ENCODE measurements at places on chromosomes 16 and 17.
A peak's percentile ranks its signal among the peaks of the same experiment; 100 is the strongest.

- DNase-seq: no peak
Measured at GRCh38 chr16:82784573-82784968, 157.8 kb downstream of the CDH13 start.

DNA sequence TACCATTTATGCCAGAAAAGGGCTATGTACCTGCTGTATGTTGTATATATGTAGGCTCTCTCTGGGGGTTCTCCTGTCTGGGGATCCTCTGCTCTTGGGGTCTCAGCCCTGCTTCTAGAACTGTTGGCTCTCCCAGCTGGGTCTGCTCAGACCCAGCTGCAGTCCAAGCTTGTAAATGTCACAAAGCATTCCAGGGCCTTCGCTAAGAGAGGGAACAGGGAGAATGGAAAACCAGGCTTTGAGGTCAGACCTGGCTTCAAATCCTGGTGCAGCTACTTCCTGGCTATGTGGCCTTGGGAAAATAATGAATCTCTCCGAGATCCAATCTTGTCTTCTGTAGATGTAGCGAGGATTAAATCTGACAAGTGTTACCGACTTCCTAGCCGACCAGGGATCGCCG is 44.0 kb downstream of the NLRP1 start:
- DNase-seq: no peak

- no peak for DNase-seq
Measured at GRCh38 chr17:78990349-78991016, 10.8 kb upstream of the LGALS3BP start.

GRCh38 chr17:6045621-6046357 is 24.4 kb upstream of the WSCD1 start:
- DNase-seq: no peak

- DNase-seq: peak; percentile 54
Measured at GRCh38 chr16:85570213-85570734, 42.8 kb upstream of the GSE1 start.

DNA sequence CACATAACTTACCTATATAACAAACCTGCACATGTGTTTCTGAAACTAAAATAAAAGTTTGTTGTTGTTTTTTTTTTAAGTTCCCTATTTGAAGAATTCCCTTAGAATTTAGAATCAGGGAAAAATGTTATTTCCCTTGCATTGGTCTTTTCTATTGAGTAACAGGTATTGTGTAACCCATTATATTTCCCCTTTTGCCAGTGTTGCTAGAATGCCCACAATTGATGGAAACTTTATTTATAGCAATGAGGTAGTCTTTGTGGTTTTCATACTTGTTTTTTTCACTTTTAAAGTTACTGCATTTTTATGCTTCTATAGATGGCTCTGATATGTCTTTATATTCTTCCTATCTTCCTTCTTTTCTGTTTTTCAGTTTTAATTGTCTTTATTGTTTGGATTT is 3.9 kb downstream of the NLRP1 start:
- DNase-seq: no peak

GRCh38 chr16:85768199-85768598 is 17.3 kb upstream of the C16orf74 start:
- DNase-seq: no peak

GRCh38 chr17:21119247-21119918 is 7.4 kb upstream of the DHRS7B start:
- peak; percentile 70 for DNase-seq

GRCh38 chr16:74501484-74502478 is 80.5 kb upstream of the CLEC18B start:
- DNase-seq: no peak

DNA sequence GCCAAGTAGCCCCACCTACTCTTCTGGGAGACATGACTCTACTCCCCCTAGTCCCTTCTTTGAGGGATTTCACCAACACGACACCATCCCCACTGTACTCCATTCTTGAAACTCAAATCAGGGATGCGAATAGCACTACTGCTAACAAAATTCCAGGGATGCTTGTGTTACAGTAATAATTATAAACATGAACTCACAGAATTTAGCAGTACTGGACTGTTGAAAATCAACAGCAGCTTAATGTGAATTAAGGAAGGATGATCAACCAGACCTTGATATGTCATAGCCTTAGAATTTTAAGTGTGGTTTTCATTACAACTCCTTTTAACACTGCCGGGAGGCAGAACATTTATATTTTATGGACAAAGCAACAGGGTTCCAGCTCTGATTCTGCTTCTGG is 37.9 kb downstream of the AMFR start:
- no peak for DNase-seq

DNA sequence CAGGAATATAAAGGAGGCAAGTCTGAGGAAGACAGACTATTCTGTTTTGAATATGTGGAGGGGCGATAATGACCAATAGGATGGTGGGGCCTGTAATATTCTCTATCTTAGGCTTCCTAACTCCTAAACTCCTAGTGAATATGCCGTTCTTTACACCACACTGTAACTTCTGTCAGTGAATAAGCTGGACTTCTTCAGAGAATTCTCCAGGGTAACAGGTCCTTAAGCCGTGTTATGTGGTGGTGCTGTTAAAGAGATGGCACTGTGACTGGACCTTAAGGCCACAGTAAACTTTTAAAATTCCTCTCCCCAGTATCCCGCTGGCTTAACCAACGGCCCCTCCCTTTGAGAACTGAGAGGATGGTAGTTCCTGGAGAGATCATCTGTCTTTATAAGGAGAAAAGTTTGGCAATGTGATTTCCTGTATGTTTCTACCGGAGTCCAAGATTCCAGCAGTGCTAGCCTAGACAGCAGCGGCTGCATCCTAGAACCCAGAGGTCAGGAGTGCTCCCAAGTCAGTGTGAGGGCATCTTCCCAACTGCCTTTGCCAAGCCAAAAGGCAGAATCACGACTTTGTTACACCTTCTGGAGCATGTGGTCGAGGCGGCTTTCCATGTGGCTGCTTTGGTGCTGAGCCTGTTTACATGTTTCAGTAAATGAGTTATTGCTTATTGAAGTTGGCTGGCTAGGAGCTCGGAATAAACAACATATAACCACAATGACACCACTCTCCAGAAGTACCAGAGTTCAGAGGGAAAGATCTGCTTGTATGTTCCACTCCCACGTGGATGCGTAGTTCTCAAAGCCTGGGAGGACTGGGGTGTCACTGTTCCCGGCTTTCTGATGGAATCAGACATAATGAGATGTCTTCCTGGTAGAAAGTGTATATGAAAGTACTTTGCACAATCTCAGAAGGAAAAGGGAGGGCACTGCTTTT is 41.0 kb downstream of the TUBD1 start:
- no peak for DNase-seq

GRCh38 chr17:49915670-49916069 is 53.3 kb upstream of the DLX4 start:
- no peak for DNase-seq

DNA sequence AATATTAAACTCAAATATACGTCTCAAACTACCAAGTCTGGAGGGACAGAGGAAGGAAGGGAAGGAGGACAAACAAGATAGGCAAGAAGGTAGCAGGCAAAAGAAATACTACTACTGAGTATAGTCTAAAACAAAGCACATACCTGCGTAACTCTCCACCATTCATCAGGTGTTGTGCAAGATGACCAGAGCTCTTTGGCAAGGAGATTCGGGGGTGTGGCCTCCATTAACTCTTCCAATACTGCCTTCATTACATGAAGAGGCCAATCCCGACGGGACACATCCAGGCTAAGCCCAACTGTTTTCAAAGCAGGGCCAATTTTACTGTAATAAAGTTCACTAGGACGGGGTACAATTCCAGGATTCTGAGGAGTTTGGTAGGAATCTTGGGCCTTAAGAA is 38.2 kb upstream of the ARL6IP1 start:
- no peak for DNase-seq

DNA sequence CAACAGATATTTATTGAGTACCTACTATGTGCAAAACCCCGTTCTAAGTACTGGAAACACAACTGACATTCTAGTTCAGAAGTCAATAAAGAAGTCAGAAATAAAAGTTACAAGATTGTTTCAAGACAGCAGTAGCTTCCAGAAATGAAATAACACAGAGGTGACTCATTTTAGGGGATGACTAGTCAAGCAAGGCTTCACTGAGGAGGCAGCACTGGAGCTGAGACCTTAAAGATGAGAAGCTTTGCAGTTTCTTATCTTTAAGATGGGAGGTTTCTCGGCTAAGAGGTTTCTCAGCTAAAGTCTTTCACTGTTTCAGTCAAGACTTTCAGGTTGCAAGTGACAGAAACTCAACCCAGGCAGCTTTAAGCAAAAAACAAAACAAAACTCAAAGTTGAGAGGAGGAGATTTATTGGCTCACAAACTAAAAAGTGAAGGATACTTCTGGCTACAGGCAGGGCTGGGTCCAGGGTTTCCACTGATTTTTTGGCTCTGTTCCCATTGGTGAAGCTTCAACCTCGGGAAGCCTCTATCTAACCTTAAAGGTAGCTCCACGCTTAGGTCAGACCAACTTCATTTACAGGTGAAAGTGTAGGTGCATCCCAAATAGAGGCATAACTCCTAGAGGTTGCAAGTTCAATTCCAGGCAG is 7.4 kb upstream of the MMP2 start:
- DNase-seq: no peak

- DNase-seq: peak; percentile 62
Measured at GRCh38 chr17:39235555-39236449, 10.1 kb upstream of the STAC2 start.

DNA sequence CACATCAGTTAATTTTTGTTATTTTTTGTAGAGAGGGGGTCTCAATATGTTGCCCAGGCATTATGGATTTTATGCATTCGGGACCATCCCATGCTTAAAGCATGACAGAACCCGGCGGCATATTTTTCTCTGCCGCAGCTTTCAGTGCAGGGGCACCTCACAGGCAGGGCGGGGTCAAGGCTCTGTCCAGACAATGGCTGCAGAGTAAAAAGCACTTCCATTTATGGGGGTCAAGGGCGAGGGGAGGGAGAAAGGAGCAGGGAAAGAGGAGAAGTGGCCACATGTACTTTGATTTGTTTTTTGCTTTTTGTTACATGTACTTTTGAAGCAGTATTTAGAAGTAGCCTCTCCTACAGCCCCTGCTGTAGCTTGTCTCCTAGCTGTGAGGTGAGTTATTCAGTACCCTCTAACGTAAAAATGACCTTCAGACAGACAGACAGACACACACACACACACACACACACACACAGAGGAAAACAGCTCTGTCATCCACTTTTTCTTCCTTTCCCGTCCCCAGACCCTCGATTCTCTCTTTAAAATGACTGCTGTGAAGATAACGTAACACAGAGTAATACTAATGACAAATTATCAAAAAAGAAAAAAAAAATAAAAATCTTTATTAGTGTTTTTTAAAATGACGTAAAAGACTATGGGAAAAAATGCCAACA is 856 bp upstream of the SCPEP1 start:
- DNase-seq: no peak

DNA sequence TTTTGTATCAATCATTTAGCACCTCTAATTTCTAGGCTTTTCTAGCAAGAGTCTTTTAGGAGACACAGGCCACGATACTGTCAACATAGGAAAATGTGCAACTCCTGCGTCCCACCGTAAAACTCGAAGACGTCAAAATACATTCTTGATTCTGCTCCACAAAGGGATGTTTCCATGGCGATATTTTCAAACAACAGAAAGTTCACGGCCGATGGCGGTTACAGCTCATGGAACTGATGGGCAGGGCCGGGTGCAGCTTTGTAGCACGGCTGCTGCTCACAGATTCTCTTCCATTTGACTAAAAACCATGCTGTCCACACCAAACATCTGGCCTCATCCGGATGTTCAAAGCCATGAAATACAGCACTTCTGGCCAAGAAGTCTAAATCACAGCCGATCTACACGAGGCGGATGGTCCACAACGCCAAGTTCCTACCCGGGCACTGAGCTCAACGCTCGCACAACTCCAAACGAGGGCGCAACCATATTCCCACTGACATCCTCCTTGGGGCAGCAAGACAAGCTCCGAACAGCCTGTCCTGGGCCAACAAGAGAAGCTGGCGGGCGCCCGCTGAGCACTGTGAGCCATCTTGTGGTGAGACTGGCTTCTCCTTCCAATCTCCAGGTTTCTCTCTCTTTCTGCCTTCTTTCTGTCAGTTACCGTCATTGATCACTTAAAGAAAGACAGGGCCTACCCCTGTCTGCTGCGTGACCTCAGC is 79.8 kb downstream of the ZNF778 start:
- DNase-seq: no peak

DNA sequence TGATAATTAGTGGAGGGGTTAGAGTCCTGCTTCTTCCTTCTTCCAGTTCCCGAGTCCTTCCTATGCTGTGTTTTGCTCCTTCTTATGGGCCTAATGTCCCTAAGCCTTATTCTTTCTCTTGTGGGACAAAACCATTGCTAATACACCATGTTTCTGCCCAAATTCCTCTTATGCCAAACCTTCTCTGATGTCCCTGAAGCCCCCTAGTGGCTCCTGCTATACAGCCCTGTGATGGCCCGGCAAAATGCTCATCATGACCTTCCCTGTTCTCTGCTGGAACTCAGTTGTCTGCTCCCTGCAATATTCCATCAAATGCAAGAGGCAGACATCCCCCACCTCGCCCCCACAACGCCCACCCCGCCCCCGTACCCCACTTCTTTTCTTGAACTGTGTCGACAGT is 171.6 kb downstream of the CDH11 start:
- DNase-seq: no peak

- no peak for DNase-seq
Measured at GRCh38 chr17:33290253-33290652, 2.8 kb downstream of the ASIC2 start.

- no peak for DNase-seq
Measured at GRCh38 chr17:73633736-73634135, 10.5 kb downstream of the SDK2 start.

DNA sequence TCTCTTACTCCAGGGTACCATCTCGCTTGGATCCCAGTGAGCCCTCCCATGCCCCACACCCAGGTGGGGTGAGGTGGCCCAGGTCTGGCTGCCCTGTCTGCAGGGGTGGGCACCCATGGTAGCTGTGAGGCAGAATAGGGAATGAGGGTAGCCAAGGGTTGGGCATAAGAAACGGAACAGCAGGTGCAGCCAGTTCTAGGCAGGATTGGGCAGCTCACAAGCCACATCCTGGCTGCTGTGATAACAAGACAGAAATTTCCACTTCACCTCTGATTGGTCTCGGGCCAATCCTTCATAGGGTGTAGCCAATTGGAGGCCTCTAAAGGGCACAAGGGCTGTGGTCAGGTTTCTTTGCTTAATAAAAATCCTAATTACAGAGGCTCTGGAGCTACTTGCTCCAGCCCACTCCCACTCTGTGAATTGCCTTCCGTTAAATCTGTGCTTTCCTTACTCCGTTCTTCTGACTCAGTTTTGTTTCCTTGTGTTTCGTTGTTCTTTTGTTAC is 1.5 kb upstream of the ARHGDIG start:
- DNase-seq: peak; percentile 26

GRCh38 chr17:27319541-27320221 is 25.8 kb downstream of the WSB1 start:
- DNase-seq: no peak

Measured in activated naive CD8-positive, alpha-beta T cell treated with anti-CD3 and anti-CD28 coated beads, Interleukin-2, amount 50 U/mL, for 24 hours (primary cell).